Posterior cingulate gyrus (tissue), 11 donors: ENCODE measurements at places on chromosomes 16 and 17.

DNA sequence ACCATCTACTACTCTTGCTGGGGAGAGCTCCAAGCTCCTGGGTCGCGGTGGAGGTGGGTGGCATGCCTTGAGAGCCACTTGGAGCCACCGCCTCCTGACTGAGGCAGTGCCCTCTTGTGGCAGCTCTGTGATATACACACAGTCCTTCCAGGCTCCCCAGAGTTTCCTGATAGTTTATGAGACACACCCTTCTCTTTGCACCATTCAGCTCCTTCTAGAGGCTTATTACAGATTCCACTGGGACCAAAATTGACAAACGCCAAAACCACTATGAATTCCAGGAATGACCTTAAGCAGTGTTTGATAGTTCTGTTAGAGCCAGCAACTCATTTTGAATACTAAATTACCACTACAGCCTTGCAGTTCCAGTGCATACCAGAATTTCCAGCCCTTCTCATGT, 170.1 kb upstream of the CDH13 start:
- peak; percentile 28 for DNase-seq

DNA sequence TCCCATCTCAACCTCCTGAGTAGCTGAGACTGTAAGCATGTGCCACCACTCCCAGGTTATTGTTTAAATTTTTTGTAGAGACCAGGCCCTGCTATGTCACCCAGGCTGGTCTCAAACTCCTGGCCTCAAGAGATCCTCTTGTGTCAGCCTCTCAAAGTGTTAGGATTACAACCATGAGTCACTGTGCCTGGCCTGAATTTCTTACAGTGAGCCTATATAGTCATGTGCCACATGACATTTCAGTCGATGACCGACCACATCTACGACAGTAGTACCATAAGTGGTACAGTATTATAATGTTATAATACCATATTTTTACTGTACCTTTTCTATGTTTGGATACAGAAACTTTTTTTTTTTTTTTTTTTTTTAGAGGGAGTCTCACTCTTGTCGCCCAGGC, 195.3 kb downstream of the STX8 start:
- DNase-seq: no peak

DNA sequence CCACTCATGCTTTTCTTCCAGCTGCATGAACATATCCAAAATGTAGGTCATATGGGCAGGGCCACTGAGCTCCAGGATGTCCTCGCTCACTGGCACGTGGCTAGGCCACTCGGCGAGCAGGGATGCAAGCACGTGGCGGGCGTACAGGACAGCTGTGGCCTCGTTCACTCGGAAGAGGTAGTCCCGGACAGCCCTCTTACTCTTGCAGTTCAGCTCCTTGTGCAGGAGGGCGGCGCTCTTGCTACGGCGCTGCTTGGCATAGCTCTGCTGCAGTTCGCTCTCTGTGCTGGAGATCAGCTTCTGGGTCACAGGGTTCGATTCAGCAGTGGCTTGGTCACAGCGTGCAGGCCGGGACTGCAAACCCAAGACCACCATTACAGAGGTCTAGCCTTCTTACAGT, 53.1 kb upstream of the ATP2A3 start:
- DNase-seq: no peak

GRCh38 chr17:76700270-76700616, 10.5 kb downstream of the MXRA7 start:
- DNase-seq: no peak

- DNase-seq: peak; percentile 92
Measured at GRCh38 chr17:75645889-75646637, 12.8 kb downstream of the SMIM5 start.

GRCh38 chr16:50271148-50272041, 5.0 kb downstream of the ADCY7 start:
- DNase-seq: no peak

DNA sequence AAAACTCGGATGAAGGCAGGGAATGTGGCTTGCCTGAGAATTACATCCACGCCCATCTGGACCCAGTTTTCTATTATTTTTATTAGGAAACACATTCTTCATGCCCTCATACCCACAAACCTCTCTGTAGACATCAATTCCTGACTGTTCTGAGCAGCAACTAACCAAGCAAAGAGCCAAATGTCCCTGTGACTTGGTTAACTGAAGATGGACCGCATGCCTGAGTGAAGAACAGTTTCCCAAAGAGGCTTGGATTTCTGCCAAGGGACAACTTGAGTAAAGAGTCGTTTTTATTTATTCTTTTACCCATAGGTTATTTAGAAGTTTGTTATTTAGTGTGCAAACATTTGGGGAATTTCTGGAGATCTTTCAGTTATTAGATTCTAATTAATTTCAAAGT, 259.8 kb downstream of the GRIN2A start:
- DNase-seq: no peak

DNA sequence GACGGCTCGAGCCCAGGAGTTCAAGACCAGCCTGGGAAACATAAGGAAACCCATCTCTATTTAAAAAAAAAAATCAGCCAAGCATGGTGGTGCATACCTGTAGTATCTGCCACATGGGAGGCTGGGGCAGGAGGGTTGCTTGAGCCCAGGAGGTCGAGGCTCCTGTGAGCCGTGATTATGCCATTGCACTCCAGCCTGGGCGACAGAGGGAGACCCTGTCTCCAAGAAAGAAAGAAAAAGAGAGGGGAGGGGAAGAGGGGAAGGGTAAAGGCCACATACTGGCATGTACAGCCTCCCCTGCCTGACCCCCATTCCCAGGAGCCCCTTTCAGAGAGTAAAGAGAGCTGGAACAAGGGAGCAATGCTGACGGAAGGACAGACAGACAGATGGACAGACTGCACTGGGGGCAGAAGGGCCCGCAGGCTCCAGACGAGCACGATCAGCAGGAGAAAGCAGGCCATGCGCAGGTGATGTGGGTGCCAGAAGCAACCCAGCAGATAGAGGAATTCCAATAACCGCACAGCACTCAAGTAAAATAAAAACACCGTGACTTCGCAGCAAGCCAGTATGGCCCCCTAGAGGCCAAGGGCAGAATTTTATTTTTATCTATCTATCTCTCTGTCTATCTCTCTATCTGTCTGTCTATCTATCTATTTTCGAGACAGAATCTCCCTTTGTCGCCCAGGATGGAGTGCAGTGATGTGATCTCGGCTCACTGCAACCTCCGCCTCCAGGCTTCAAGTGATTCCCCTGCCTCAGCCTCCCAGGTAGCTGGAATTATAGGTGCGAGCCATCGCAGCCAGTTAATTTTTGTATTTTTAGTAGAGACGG, 27.1 kb upstream of the SNN start:
- DNase-seq: no peak

DNA sequence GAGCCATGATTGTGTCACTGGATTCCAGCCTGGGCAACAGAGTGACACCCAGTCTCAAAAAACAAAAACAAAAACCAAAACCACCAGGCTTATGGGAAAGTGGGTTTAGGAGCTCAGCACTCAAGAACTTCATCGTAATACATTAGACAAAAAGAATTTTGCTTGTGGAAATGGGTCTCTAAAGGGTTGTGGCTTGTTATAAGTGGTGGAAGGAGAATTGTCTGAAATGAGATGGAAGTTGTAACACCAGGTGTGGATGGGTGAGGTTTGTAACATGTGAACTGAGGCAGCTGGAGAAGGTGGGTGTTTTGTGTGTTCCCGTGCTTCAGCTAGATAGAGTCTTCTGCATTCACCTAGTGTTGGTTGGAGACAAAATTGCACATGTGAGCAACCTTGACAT, 35.8 kb downstream of the CDH1 start:
- no peak for DNase-seq

GRCh38 chr17:79027274-79027924, 3.4 kb downstream of the C1QTNF1 start:
- no peak for DNase-seq

DNA sequence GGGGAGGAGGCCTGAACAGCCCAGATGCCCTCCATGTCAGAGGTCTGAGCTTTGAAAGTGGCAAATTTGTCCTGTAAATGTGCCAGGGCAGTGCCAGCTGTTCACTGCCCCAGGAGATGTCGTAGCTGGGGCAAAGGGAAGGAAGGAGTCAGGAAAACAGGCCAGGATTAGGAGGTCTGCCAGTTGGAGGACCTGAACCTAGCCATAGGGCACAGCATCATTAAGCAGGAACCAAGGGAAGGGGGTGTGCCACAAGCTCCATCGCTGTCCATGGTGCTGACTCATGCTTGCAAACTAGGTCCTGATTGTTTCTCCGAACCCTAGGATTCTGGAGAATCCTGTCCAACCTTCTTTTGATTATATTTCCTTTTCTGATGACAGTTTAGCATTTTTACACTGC, 124.2 kb downstream of the TMEM132E start:
- DNase-seq: no peak

DNA sequence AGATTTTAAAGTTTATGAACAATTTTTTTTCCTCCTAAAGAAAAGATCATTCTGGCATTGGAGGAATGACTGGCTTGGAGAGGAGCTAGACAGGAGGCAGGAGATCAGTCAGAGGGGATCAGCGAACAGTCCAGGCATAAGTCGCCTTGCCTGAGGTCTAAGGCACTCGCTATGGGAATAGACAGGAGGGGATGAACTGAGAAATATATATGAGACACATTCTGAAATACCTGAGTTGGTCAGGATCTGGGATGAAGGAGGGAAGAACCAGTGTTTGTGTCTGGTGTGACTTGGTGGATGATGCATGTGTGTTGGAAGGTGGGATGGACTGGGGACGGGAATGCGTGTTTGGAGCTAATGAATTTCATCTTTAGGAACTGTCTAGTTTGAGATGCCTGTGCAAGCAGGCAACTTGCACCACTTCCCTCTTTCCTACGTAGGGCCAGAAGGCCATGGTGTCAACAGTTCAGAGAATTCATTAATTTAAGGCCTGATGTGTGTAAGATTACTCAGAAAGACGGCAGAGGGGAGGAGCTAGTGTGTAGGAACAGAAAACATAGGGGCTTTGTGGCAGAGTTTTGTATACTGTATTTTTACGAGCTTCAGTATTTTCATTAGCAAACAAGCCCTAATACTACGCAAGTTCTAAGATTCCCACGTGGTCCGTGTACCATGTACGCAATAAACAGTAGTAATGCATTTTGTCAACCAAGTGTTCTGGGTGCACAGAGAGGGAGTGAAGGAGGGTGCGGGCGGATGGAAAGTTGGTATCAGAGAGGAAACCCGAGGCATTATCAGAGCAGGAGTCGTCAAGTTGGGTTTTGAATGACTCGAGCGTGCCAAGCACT, 825 bp downstream of the HEATR6 start:
- DNase-seq: peak; percentile 8

GRCh38 chr16:64679976-64680690, 441.7 kb downstream of the CDH11 start:
- no peak for DNase-seq

GRCh38 chr16:50266337-50267091, at the start of gene ADCY7:
TSS of gene ADCY7 (plus strand) at chr16:50266551. CDS start at chr16:50288180, 21,629 bp downstream.
- no peak for DNase-seq

DNA sequence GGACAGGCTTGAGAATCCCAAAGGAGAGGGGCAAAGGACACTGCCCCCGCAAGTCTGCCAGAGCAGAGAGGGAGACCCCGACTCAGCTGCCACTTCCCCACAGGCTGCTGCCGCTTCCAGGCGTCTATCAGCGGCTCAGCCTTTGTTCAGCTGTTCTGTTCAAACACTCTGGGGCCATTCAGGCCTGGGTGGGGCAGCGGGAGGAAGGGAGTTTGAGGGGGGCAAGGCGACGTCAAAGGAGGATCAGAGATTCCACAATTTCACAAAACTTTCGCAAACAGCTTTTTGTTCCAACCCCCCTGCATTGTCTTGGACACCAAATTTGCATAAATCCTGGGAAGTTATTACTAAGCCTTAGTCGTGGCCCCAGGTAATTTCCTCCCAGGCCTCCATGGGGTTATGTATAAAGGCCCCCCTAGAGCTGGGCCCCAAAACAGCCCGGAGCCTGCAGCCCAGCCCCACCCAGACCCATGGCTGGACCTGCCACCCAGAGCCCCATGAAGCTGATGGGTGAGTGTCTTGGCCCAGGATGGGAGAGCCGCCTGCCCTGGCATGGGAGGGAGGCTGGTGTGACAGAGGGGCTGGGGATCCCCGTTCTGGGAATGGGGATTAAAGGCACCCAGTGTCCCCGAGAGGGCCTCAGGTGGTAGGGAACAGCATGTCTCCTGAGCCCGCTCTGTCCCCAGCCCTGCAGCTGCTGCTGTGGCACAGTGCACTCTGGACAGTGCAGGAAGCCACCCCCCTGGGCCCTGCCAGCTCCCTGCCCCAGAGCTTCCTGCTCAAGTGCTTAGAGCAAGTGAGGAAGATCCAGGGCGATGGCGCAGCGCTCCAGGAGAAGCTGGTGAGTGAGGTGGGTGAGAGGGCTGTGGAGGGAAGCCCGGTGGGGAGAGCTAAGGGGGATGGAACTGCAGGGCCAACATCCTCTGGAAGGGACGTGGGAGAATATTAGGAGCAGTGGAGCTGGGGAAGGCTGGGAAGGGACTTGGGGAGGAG, at the start of gene CSF3:
Gene CSF3 (plus strand): TSS at position 436 of the 993 bp plus-strand sequence. CDS start 35 bp downstream, at position 471.
- no peak for DNase-seq

DNA sequence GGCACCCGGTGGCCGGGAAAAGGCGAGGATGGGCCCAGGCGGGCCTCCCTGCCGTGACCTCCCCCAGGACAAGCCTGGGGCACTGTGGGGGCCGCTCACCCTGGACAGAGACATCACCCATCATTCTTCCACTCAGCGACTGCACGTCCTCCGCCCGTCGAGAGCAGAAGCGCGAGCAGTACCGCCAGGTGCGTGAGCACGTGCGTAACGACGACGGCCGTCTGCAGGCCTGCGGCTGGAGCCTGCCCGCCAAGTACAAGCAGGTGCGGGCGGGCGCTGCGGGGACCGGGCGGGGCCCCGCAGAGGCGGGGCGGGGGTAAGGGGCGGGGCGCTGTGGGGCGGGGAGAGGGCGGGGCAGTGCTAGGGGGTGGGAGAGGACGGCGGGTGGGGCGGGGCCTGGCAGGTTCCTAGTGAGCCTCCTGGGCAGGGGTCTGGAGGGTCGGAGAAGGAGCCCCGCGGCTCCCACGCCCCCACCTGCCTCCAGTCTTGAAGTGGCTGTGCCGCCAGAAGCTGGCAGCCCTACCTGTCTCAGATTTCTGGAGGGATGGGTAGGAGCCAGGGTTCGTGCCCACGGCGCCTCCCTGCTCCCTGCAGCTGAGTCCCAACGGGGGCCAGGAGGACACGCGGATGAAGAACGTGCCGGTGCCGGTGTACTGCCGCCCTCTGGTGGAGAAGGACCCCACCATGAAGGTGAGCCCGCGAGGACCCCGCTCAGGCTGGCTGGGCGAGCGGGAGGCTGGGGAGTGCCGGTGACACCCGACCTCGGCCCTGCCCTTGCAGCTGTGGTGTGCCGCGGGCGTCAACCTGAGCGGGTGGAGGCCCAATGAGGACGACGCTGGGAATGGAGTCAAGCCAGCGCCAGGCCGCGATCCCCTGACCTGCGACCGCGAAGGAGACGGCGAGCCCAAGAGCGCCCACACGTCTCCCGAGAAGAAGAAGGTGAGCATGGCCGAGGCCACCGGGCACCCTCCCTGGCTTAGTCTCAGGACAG, 7.5 kb downstream of the NME3 start:
- no peak for DNase-seq

DNA sequence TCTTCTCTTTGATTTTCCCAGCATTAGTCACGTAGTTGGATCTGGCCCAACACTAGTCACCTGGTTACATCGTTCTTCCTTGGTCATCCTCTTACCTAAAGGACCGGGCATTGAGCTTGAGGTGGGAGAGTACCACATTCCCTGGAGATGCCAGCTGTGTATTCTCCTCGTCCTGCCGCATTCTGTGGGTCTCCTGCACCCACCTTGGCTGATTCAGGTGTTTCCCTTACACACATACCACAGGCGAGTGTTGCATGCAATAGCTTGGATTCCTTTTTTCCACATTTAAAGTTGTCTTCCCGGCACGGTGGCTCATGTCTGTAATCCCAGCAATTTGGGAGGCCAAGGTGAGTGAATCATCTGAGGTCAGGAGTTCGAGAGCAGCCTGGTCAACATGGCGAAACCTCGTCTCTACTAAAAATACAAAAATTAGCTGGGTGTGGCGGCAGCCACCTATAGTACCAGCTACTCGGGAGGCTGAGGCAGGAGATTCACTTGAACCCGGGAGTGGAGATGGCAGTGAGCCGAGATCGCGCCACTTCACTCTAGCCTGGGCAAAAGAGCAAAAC, 21.6 kb upstream of the CLEC18C start:
- no peak for DNase-seq
